Memory B cell (primary cell): ENCODE measurements at places on chromosomes 12 and 14.

- no peak for DNase-seq
- peaks cover 6% of the 10 kb centered on the region for H3K4me1 ChIP-seq
- H3K36me3 ChIP-seq, result peaks cover 3% of the 10 kb centered on the region
- H3K27ac ChIP-seq, result no peak overlapping the region
- no peaks in the 10 kb centered on the region for H3K27me3 ChIP-seq
These were observed 82.1 kb downstream of the SAMD4A start for GRCh38 chr14:54649056-54649455.

- no peak overlapping the region for H3K27ac ChIP-seq
- DNase-seq, result no peak
- no peaks in the 10 kb centered on the region for H3K27me3 ChIP-seq
- H3K4me1 ChIP-seq, result peaks cover 19% of the 10 kb centered on the region
- H3K36me3 ChIP-seq, result peaks cover 14% of the 10 kb centered on the region
These were observed 98.0 kb downstream of the VCPKMT start for GRCh38 chr14:50018201-50018932.

DNA sequence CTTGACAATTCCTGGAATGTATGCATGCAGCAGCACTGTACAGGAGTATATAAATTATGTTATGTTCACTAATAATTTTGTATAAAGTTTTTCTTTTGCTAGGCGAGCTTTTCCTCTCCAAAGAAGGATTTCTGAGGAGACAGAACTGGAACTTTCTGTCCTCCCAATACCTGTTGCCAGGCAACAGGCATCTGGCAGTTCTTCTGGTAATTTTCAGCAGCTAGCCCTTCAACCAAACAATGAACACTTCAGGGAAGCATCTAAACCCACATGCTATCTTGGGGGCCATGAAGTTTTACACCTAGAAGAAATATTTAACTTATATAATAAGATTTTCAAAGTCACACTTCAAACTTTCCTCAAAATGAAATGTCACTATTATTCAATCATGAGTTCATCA lies 162.9 kb upstream of the SYT10 start:
- no peak for DNase-seq
- no peaks in the 10 kb centered on the region for H3K36me3 ChIP-seq
- H3K4me3 ChIP-seq, result no peak overlapping the region

GRCh38 chr12:14946162-14946561 lies 7.8 kb upstream of the ERP27 start:
- H3K36me3 ChIP-seq, result peaks cover 58% of the 10 kb centered on the region
- peaks cover 40% of the 10 kb centered on the region for H3K4me1 ChIP-seq
- H3K27me3 ChIP-seq, result no peaks in the 10 kb centered on the region
- no peak overlapping the region for H3K4me3 ChIP-seq
- DNase-seq, result no peak
